ENCODE measurements at places on chromosomes 16 and 17. TPM values are rescaled to one million over a fixed set of nuclear protein-coding genes. Genes with fewer than 3 reads are reported as not detected.

Gene IRX3
- total RNA-seq: not detected

DNA sequence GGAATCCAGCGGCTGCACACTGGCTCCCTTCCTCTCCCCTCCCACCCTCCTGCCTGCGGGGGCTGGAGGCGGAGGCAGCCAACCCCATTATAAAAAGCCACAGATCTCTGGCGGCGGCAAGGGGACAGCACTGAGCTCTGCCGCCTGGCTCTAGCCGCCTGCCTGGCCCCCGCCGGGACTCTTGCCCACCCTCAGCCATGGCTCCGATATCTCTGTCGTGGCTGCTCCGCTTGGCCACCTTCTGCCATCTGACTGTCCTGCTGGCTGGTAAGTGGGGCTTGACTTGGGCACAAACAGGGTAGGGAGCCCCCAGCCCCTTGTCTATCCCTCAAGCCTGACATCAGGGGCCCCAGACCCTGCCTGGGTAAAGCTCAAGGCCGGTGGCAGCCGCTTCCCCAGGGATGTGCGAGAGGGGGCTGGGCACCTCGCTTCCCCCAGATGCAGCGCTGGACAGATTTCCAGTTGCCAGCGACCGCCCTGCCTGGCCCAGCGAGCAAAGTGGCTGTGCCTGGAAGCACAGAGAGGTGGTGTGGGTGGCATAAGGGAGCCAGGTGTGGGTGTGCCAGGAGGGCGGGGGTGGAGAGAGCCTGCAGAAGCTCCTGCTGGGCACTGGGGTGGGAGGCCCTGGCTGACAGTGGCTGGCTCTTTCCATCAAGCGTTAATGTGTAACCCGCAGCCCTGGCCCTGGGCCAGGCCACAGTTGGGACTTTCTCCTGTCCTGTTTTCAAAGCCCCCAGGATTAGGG lies at the start of gene CX3CL1:
Gene CX3CL1, plus strand, starts transcription at position 119 of the 745 bp plus-strand sequence. Its CDS starts 79 bp downstream, at position 198.
- DNase-seq: peak; percentile 55

GRCh38 chr16:49498666-49499413 lies 125.2 kb downstream of the C16orf78 start:
- no peak for DNase-seq

GRCh38 chr17:80625627-80626026 lies 81.0 kb downstream of the RPTOR start:
- no peak for DNase-seq

GRCh38 chr17:27993161-27993695 lies 49.2 kb upstream of the NLK start:
- no peak for DNase-seq

DNA sequence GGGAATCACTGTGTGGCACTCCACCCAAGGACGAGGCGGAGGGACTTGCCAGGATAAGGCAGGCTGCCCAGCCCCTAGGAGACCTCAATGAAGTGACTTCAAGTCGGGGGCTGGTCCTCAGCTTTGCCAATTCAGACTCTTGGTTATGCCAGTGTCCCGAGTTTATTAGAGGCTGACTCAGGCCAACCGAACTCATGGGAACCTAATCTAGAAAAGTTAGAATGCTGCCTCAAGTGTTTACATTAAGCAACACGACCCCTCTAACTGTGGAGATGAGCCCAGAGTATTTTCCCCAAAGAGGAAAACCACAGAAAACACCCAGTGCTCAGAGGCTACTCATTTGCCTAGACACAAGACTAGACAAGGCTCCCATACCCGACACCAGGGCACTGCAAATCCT lies 1.1 kb upstream of the TEKT3 start:
- DNase-seq: no peak

Gene SDR42E1
- 0.07 TPM for total RNA-seq

GRCh38 chr17:43662413-43663141 lies 855 bp upstream of the MEOX1 start:
- no peak for DNase-seq
